Keratinocyte (primary cell): ENCODE measurements at places on chromosomes 7 and 10.

DNA sequence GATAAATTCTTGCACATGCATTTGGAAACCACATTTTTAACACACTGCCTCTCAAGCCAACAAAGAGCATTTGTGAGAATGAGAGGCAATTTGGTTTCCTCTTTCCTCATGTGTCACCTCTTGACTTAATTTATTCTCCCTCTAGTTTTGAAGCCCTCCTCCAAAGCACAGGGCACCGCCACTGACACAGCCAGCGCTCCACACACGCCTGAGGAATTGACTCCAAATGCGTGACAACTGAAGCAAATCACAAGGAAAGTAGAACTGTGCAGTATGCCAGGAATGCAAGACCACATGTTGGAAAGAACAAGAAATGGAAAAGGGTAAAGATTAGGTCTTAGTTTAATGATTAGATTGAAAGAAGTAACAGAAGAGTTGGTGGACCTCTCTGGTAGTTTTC lies 173.3 kb downstream of the LSM5 start:
- DNase-seq, result no peak

DNA sequence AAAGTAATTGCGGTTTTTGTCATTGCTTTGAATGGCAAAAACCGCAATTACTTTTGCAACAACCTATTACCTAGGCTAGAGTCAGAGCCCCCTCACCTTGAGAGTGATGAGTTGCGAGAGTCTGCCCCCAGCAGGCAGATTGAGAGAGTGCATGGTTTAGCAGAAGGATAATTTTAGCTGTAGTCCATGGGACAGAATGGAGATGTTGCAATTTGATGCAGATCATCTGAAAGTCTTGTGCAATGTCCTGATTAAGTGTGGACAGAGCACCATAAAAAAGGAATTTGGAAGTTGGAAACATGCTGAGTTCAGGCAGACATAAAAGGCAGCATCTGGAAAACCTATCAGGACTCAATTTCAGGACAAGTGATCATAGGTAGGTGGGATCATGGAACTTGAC lies 48.7 kb downstream of the GPR141 start:
- no peak for DNase-seq

DNA sequence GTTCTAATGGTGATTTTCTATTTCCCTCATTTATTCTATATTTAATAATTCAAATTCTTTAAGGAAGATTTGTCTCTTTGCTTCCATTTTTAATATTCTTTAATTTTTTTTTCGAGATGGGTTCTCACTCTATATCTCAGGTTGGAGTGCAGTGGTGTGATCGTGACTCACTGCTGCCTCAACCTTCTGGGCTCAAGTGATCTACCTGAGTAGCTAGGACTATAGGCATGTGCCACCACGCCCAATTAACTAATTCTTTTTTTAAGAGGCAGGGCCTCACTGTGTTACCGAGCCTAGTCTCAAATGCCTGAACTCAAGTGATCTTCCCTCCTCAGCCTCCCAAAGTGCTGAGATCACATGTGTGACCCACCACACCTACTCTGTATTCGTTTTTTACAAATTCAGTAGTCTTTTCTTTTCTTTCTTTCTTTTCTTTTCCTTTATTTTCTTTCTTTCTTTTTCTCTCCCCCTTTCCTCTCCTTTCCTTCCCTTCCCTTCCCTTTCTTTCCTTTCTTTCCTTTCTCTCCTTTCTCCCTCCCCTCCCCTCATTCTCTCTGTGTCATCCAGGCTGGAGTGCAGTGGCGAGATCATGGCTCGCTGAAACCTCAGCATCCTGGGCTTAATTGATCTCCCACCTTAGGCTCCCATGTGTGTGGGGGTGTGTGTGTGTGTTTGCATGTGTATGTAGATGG lies 323.1 kb downstream of the ADK start:
- DNase-seq, result peak; percentile 42

DNA sequence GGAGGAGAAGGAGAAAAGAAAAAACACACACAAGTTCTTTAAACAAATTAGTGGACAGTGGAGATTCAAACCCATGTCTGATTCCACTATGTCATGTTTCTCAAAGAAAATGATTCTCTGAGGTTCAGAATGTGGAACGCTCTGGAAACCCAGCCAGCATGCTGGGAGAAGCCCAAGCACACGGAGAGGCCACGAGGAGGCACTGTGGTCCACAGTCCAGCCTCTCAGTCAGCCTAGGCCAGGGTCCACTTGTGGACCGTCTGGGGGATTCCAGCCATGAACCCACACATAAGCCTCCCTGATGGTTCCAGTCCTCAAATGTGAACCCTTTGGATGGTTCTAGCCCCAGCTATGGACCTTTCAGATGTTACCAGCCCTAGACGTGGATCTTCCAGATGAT lies 73.4 kb downstream of the CAV1 start:
- no peak for DNase-seq

DNA sequence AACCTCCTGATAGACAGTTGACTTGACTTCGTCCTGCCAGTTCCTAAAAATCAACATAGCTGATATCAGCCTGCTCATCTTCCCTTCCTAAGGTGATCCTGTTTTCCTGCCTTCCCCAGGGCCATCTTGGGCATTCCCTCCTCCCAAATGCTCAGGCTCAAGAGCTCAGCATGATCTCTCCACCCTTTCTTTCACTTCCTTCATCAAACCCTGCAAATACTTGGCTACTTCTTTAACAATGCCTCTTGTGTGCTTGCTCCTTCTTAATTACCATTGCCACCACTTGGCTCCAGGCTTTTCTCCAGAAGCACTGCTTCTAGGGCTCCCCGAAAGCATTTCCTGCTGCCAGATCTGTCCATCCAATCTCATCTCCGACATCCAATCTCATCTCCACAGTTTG lies 7.3 kb downstream of the FSCN3 start:
- DNase-seq, result no peak

GRCh38 chr10:3065622-3066021 lies 1.7 kb upstream of the PFKP start:
- no peak for DNase-seq

GRCh38 chr7:94838717-94839116 lies 68.7 kb upstream of the PPP1R9A start:
- no peak for DNase-seq

- DNase-seq, result no peak
Observed at GRCh38 chr7:137881607-137882260, 35.0 kb upstream of the DGKI start.

- no peak for DNase-seq
Observed at GRCh38 chr7:149823191-149823630, 15.0 kb upstream of the ZNF862 start.

DNA sequence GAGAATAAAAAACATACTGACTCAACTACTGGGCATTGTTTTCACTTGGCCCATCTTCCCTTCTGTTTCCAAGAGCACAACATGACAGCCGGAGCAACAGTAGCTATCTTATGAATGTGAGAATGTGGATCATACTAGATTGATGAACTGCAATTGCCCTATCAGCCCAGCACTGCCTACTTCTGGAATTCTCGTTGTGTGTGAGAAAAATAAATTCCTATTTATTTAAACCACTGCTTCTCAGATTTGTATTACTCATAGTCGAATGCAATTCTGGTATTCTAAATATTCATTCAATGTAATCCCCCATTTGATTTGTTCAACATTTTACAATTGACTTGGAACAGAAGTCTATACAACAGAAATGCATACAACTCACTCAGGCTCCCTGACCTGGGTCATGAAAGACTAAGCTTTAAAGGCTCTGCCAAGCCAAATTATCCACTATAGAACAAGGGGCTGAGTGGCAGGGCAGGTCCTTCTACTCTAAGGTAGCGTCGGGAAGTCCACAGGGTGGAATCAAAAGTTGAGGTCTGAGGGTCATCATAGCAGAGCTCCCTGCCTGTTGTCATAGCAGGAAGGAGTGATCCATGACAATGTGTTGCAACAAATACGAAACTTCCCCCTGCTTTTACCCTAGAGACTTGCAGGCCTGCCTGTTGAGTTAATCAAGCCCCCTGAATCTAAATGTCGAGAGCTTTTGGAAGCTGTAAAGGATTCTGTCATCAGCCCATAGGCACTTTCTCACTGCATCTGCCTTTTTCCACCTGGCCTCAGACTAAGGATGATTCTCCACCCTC lies 12.4 kb upstream of the JAZF1 start:
- DNase-seq, result no peak

- DNase-seq, result no peak
Observed at GRCh38 chr7:37052705-37053104, 328.4 kb upstream of the AOAH start.

DNA sequence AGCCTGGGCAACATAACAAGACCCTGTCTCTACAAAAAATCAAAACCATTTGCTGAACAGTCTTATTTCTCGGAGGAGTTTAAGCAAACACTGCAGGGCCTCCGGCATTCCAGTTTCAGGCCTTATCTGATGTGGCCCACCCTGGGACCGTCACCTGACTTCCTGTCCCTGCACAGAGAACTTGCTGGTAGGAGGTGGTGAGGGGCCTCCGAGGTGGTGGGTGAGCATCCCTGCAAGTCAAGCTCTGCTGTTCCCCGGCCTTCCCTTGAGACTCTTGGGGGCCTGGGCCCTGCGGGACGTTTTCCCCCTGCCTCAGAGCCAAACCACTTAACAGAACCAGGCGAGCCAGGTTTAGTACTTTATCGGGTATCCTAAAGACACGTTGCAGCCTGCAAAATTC lies 44.5 kb upstream of the AP5Z1 start:
- DNase-seq, result no peak

DNA sequence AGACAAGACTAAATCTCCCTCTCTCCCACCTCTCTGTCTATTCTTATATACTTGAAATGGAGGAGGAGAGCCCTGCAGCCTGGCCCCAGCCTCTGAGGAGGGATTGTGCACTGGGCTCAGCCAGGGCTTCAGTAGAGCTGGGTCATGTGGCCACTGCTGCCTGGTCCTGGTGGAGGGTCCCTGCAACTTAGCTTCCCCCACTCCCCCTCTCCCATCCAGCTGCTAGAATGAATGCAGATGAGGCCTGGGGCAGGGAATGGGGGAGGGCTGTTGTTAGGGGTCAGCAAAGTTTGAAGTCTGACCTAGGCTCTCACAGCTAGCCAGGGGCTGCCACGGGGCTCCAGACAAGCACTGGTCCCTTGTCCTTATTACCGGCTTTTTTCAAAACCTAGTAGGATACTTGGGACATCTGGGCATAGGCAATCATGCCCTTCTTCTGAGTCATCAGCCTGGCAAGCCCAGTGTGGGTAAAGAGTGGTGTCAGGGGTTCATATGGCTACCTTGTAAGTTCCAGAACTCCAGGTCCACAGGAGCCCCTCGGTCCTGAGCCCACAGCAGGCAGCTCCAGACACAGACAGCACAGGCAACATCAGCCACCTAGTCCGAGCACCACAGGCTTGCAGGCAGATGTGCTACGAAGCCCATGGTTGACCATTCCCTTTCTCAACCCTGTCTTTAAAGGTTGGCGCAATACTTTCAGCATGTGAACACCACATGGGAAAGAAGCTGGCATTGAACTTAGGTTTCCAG lies 12.8 kb upstream of the CXCL12 start:
- DNase-seq, result no peak
